ENCODE measurements at places on chromosomes 13 and 19.

- DNase-seq: no peak
Measured at GRCh38 chr13:44806826-44807225, 182.4 kb downstream of the NUFIP1 start.

GRCh38 chr13:75372517-75372916, 109.5 kb downstream of the TBC1D4 start:
- no peak for DNase-seq

DNA sequence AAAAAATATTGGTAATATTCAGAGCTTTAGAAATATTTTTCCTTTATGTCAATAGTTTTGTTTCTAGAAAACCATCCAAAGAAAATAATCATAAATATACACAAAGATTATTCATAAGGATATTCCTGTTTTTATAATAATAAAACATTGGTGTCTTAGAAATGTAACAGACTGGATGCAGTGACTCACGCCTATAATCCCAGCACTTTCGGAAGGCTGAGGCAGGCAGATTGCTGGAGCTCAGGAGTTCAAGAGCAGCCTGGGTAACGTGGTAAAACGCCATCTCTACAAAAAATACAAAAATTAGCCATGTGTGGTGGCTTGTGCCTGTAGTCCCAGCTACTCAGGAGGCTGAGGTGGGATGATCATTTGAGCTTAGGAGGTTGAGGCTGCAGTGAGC, 106.8 kb downstream of the DHRS12 start:
- DNase-seq: no peak

DNA sequence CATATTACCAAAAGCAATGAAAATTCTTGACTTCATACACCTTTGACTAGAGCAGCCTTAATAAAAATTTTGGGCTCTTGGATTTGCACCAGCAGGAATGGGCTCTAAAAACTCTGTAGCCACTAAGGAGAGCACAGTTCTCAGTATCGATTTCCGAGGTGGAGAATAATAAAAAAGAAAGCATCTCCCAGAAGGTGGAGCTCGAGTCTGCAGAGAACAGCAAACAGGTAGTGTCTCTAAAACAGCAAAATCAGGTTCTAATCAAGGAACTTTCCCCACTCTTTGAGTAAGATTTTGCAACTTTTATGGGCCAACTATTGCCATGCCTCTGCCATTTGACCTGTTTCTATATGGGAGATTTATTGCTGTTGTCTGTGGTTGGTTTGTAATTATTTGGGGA, 258.7 kb upstream of the GPC6 start:
- no peak for DNase-seq

DNA sequence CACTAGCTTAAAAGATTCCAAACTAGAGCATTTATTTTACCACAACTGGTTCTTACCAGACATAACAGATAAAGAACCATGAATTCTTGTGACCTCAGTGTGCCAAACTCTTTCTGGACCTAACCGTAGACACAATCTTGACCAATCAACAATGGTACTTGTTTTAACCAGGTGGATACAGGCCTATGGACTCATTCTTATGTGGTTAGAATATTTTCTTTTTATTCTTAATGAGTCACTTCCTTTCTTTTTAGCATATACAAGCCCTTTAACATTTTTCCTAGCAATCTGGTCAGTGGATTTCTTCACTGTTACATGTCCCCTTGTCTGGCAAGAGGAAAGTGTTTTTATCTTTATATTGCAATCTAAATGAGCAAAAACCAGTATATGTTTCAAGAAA, 792.1 kb upstream of the SPRY2 start:
- DNase-seq: no peak

DNA sequence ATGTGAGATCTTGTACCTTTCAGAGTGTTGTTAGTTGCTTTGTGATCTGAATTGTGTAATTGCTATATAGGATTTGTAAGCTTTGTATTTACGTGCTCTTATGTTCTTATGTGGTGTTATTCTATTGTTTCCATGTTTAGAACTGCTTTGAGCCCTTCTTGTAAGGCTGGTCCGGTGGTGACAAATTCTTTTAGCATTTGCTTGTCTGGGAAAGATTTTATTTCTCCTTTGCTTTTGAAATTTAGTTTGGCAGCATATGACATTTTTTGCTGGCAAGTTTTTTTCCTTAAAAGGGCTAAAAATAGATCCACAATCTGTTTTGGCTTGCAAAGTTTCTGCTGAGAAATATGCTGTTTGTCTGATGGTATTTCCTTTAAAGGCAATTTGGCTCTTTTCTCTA, 1089.2 kb upstream of the PCDH9 start:
- DNase-seq: no peak

DNA sequence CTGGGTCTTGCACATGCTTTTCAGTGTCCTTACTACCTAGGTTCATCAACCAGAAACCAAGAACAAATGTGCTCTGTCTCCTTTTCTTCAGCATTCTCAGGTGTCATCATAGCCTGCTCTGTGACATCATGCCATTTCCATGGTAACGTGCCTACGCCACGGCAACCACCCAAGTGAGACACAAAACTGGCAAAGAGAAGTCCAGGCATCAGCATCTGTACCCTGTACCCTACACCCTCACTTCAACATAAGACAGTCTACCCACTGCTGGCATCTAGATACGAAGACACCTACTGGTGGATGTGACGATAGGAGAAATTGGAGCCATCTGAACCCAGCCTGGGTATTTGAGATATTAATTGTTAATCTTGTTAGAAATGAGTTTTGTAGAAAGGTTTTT, 13.3 kb downstream of the ZC3H4 start:
- no peak for DNase-seq

DNA sequence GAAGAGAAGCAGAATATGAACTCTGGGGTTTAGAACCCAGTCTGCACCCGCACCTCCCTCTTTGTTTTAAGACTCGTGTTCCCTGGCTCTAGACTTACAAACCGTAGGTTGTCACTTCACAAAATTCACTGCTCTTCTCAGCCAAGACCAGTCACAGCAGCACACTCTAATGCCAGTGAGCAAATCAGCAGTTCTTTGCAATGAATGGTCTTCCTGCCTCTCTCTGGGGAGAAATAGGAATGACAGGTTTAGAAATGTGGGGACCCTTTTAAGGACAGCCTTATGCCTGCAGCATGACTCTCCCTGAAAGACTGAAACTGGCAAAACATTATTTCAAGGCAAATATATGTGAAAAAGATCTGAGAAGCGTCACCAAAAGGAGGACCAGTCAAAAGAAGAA, 156.9 kb downstream of the KCTD15 start:
- no peak for DNase-seq

DNA sequence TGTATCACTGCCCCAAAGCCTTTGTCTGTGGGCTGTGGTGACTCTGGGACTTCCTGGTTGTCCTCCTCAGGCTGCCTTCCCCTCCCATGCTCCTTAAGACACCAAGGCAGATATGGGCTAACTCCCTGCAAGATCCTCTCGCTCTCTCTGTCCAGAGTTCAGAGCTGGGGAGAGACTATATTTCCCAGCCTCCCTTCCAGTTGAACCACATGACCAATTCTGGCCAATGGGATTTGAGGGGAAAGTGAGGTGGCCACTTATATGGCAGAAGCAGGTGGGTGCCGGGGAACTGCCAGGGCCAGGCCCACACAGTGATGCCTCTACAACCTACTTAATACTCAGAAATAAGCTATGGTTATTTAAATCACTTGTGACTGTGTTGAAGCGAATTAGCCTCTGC, 16.2 kb upstream of the ANGPTL8 start:
- DNase-seq: no peak

DNA sequence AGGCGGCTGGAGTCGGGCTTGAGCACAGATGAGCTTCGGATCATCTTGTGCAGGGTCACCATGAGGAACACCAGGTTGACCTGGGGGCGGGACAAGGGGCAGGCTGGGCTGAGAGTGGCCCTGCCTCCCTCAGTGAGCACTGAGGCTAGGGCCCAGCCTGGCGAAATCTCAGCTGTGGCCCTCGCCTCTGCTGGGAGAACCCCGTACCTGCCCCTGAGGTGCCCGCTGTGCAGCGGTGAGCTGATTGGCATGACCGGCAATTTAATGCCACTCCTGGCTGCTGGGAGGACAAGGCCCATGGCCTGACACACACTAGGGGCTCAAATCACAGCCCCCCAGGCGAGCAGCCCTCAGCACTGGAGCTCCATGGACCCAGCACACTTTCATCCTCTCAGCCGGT, 19.7 kb upstream of the ASF1B start:
- DNase-seq: no peak

DNA sequence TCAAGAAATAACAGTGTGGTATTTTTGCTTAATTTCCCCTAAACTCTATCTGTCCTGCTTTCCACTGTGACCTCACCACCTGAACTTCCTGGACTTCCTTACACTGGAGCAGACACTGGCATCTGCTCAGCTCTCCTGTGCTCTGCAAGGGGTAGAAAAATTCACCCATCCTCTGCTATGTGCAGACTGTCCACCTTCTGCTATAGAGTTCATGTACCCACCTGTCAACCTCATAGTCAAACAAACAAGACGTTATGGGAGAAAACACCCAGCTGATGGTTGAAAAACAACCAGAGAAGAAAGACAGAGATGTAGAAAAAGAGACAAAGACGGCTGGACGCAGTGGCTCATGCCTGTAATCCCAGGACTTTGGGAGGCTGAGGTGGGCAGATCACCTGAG, 12.2 kb downstream of the LAIR1 start:
- DNase-seq: no peak

DNA sequence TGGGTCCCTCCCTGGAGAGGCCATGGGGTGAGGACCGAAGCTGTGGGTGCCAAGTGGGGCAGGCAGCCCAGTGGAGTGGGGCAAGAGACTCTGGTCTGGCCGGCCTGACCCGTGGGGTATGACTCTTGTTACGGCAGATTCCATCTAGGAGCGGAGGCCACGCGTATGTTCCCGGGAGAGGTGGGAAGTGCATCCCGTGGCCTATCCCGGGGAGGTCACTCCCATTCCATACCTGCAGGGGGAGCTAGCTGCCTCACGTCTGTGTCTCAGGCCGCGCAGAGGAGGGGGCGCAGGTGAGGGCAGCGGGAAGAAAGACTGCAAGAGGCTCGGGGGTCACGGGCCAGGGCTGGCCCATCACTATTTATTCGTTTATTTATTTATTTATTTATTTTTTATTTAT, 4.9 kb downstream of the CSNK1G2 start:
- no peak for DNase-seq

DNA sequence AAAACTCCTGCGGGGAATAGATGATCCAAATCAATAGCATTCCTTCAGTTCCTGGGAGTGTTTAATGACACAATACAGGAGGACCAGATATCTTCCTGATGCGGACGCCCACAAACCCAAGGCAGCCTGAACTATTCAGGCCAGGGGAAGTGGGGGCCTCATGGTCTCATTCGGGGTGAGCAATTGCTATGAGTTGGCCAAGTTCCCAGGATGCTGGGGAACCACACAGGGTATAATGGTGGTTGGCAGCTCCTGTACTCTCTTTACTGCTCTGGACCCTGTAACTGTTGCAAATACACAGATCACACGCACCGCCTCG, 401.2 kb downstream of the IRS2 start:
- no peak for DNase-seq

- no peak for DNase-seq
Measured at GRCh38 chr19:10189616-10190015, 5.1 kb downstream of the DNMT1 start.

DNA sequence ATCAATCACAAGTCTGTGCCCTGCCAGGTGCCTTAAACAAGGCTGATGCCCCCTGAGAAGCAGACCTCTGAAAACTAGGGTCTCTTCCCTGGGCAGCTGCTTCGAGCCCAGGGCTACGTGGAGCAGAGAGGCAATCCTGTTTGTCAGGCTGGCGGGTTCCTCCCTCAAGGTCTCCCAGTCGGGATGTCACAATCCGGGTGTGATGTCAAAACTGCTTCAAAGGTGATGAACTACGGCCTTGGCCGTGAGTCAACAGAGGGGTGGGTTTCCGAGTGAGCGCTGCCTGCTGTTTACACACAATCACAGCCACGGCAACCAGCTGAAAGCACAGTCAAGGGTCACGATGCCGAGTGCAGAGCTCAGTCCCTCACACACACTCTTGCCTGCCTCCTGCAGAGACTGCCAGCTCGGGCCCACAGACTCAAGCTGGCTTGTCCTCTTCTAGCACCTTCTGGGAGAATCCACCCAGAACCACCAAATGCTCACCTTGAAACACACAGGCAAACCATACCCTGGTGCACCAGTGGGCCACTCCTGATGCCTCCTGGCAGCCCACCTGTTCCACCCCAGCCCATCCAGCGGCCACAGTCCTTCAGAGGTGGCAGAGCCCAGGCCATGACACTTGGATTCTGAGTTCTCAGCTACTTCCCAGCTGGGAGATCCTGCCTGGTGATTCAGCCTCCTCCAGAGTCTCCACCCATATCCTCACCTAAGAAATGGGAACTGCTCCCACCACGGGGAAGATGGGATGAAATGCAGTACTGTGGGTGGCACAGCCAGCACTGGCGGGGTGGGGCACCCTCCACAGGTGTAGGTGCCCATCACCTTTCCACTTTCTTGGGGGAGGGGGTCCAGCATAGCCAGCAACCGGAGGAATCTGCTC, 6.8 kb downstream of the ELL start:
- no peak for DNase-seq

Data from DMS 273 treated with DMSO at 0.1 percent for 48 hours (cell line).